GDM1 (cell line): ENCODE measurements at places on chromosomes 12 and 14.

- peak; percentile 20 for DNase-seq
These were observed 164.9 kb downstream of the ANO4 start for GRCh38 chr12:100959481-100959880.

GRCh38 chr12:95790917-95791849, 619 bp upstream of the NTN4 start:
- DNase-seq: no peak

GRCh38 chr14:56903304-56903969, 93.2 kb upstream of the OTX2 start:
- no peak for DNase-seq

- no peak for DNase-seq
These were observed 138.6 kb downstream of the EPS8 start for GRCh38 chr12:15650399-15651128.

GRCh38 chr14:33317675-33318074, 379.0 kb downstream of the NPAS3 start:
- DNase-seq: no peak

GRCh38 chr12:76569685-76570604, 10.4 kb upstream of the OSBPL8 start:
- DNase-seq: no peak

GRCh38 chr12:63977441-63977840, 132.9 kb downstream of the SRGAP1 start:
- DNase-seq: no peak

DNA sequence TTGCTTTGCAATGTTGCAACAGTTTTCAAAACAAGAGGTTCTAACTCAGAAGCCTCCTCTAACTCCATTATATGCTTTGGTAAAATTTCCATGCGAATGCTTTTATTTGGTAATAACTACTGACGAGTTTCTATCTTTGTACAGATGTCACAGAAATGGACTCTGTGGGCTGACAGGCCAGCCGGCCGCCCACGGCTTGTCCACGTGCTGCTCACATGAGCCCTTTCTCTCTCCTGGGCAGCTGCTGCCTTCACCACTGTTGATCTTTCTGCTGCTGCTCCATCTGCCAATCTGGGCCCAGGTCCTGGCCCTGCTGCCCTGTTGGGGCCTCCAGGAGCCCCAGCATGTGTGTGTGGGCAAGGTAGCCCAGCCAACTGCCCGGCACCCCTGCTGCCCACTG, 168.2 kb upstream of the TMEM132C start:
- no peak for DNase-seq

GRCh38 chr14:80996049-80996901, 40.9 kb downstream of the TSHR start:
- DNase-seq: peak; percentile 55

DNA sequence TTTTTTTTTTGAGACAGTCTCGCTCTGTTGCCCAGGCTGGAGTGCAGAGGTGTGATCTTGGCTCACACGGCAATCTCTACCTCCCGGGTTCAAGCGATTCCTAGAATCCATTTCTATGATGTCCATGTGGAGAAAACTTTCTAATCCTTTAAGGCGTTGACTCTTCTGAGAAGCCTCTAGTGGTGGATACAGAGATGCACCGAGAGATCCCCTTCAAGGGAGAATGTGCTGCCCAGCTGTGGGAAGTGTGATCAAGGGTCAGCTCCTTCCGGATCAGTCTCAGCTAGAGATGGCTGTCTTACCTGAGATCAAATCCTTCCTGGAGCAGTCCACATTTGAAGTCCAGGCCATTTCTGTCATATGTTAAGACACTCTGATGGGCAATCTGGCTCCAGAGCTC, 92.7 kb upstream of the HECTD1 start:
- no peak for DNase-seq

- DNase-seq: no peak
These were observed 364.1 kb upstream of the SFSWAP start for GRCh38 chr12:131346555-131347344.

DNA sequence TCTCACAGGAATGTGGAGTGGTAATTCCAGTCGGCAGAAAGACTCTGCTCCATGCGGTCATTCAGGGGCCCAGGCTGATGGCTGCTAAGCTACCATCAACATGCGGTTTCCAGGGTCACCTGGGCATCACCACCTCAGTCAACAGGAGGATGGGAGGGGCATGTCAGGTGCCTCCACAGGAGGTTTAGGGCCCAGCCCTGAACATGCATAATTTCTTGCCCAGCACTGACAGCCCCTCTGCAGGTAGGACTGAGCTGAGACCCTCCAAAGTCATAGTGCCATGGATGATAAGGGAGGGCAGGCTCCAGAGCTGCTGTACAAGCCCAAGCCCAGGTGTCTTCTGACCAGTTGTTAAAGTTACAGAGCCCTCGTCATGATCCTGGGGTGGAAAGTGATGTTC, 244.0 kb upstream of the SFSWAP start:
- DNase-seq: no peak

DNA sequence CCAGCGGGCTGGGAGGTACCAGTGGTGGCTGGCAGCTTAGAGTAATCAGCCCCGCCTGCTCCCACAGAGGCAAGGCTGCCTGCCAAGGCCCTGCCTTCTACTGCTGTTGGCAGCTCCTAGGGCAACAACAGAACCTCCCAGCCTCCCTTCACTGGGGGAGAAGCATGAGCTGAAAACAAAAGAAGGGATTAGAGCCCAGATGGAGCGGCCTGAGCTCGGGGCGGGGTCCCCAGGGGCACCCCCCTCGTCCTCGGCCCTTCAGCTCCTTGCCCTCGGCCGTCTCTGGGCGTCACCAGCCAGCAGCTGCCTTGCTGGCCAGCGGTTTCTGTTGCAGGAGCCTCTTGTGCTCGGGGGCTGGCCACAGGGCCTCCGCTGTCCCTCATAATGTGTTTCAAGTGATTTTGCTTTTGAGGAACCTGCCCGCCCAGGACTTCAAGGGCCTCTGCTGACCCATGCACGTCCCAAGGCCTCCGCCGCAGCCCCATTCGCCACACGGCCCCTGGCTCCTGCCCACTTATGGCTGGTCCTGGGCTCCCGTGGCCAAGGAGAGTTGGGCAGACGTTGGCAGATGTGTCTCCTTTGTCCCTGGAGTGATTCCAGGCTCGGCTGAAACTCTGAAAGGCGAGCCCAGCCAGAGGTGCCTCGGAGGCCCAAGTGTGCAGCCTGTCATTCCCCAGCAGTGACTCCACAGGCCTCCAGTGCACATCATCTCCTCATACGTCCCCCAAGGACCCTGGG, 49.7 kb downstream of the PSMA6 start:
- peak; percentile 91 for DNase-seq

GRCh38 chr14:79583738-79584408, 627.4 kb downstream of the DIO2 start:
- no peak for DNase-seq

DNA sequence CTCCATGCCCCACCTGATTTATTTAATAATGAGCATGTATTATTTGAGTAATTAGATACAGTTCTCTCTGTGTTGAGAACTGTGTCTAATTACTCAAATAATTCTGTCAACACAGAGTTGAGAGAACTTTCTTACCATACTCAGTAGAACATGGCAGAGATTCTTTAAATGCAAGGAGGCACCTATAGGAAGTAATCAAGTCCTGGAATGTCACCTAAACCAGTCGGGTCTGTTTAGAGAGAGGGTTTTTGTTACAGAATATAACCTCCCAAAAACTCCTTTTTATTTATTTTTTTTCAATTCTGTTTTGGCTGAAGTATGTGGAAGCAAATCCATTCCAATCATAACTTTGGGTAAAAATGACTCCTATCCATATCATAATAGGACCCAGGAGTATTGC, 37.5 kb upstream of the CIT start:
- no peak for DNase-seq

- no peak for DNase-seq
These were observed 32.6 kb downstream of the RFLNA start for GRCh38 chr12:124327362-124328043.

GRCh38 chr14:35213143-35213788, 78.9 kb upstream of the PSMA6 start:
- no peak for DNase-seq

- DNase-seq: no peak
These were observed 658.5 kb upstream of the MGAT4C start for GRCh38 chr12:86914721-86915120.

- no peak for DNase-seq
These were observed 355.9 kb downstream of the TMTC2 start for GRCh38 chr12:83042441-83043200.

- no peak for DNase-seq
These were observed 371.1 kb downstream of the SEC23A start for GRCh38 chr14:38731962-38732361.

DNA sequence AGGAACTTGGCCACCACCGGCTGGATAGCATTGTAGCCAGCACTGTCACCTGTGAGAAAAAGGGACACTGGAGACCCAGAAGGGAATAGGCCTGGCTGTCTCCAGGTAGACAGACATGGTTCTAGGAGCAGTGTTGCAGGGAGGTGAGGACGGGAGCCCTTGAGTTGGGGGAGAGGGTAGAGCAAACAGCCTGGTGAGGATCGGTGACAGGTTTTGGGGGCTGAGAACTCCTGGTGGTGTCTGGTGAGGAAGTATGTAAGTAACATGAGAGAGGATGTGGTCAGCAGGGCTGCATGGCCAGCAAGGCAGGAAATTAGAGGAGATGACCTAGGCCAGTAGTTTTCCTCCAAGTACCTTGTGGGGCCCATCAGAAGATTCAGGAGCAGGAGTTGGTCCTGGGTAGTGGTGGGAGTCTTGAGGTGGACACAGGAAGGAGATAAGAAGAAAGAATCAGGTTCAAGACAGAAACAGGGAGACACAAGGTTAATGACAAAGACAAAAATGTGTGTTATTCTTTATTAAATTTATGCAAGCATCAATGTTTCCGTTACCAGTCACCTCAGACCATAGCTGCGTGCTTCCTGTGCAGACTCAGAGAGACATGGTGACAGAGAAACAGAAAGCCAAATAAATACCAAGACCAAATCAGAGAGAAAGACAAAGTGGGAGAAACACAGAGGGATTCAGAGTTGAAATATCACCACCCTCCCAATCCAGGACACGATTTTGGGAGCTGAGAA, at the start of gene ARHGAP9:
TSS of gene ARHGAP9 (minus strand) at position 491 of the 740 bp plus-strand sequence. CDS start at position 31, 460 bp downstream.
- no peak for DNase-seq

- DNase-seq: no peak
These were observed 92.8 kb downstream of the SLC15A5 start for GRCh38 chr12:16184681-16185080.

GRCh38 chr14:92507174-92507768, 6.3 kb upstream of the RIN3 start:
- DNase-seq: no peak

DNA sequence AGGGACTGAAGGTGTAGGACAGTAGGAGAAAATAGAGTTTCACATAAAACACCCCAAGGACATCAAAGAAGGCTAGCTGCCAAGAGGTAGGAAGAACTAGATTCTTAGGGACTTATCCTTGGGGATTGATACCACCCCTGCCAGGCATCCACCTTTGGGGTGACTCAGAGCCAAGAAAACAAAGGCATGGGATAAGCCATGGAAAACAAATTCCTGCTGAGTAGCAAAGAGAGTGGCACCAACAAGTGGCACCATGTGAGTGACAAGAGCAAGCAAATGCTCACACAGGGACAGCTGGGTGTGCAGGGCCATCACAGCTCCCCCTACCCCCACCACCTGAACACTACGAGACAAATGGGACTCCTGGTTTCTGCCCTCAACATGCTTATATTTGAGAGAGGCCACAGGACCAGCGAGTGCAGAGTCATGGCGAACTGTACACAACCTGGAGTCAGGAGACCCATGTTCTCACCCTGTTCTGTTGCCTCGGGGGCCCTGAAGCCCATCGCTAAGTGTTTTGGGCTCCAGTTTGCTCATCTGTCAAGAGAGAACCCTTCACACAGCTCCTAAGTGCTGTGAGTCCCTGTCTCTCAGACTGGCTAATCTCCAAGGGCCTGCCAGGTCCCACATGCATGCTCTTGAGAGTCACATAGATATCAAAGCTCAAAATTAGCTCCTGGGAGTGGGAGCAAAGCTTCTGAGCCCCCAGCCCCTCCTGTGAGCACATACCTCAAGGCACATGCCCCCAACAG, 91.9 kb downstream of the DPF3 start:
- DNase-seq: no peak

GRCh38 chr12:130860311-130860710, 11.6 kb upstream of the RAN start:
- no peak for DNase-seq
